Stimulated activated CD4-positive, alpha-beta T cell treated with anti-CD3 and anti-CD28 coated beads, TNF-alpha, amount 100 ng/mL, for 4 hours (primary cell): ENCODE measurements at places on chromosomes 11 and 22.

DNA sequence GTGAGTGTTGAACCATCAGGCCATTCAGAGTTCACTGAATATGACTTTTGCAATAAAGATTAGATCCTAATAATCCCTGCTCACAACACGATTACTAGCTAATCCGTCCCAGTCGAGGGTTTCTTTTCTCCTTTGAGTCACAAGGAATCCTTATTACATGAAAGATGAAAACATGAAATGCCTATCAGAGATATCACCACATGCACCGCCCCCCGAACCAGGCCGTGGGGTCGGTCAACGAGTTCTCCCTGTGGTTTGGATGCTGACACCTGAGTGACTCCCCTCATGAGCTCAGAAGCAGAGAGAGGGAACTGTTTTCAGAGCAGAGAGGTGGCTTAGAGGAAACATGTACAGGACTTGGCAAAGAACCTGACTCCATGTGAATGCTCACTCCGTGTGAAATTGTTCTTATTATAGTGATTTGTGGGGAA is 263.3 kb downstream of the ETS1 start:
- DNase-seq: no peak

DNA sequence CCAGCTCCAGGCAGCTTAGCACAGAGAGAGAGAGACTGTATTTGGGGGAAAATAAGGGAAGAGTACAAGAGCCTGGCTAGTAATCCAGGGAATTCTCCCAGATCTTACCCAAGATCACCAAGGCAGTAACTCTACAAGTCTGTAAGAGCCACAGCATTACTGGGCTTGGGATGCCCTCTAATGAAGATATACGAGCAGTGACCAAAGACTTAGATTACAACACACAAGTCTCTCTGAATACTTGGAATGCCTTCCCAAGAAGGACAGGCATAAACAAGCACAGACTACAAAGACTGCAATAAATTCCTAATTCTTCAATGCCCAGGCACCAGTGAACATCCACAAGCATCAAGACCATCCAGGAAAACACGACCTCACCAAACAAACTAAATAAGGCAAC is 17.7 kb downstream of the DNAJC24 start:
- DNase-seq: no peak

DNA sequence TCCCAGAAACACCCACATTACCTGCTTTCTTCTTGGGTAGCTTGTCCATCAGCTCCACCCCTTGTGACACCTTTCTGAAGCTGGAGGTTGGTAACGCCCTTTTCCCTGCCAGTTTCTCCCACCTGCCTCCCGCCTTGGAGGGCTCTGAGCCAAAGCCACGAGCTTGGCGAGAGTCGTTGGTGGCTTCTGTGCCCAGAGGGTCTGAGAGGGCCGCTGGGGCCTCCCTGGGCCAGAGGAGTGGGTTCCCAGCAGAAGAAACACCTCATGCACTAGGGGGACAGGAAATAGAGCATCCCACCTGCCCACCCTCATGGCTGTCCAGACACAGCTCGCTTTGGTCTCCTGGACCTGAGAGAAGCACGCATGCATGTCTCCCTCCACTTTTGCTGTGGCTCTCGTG is 37.9 kb downstream of the B3GAT1 start:
- no peak for DNase-seq

GRCh38 chr11:61675826-61676225 is 4.4 kb upstream of the DAGLA start:
- no peak for DNase-seq

DNA sequence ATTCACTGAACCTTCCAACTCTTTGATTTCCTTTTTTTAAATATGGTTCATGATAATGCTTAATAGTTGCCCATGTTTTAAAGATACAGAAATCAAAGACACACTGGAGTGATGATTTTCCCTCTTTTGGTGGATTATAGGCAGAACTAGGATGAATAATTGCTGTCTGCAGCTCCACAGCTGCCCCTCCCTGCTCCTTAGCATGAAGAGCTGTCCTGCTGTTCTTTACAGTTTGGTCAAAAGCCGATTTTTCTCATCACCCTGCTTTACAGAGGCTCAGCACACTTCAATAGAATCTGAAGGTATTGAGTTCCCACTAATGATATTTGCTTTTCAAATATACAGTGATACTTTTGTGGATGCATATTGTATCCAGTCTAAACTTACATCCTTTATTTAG is 202.6 kb downstream of the AASDHPPT start:
- DNase-seq: no peak

DNA sequence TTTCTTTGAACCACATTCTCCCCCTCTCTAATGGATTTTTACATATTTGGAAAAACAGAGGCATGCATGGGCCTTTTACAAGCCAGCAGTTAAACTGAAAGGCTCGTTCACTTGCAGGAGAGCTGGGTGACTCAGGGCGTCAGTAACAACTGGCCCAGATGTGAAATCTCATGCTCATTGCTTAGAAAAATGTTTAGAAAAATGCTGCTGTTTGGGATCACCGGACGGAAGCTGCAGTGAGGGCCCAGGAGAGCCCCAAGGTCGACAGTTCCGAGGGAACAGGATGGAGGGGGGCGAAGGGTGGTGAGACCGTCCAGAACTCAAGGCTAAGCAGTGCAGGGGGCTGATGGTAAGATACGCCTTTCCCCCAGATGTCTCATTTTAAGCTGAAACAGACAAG is 41.7 kb upstream of the SMTN start:
- DNase-seq: no peak
